ACHN (cell line): ENCODE measurements at places on chromosomes 2 and 18.

GRCh38 chr18:45874491-45875184 is 49.2 kb downstream of the SIGLEC15 start:
- no peak for DNase-seq

GRCh38 chr18:74113711-74114110 is 33.9 kb downstream of the FBXO15 start:
- DNase-seq = no peak

DNA sequence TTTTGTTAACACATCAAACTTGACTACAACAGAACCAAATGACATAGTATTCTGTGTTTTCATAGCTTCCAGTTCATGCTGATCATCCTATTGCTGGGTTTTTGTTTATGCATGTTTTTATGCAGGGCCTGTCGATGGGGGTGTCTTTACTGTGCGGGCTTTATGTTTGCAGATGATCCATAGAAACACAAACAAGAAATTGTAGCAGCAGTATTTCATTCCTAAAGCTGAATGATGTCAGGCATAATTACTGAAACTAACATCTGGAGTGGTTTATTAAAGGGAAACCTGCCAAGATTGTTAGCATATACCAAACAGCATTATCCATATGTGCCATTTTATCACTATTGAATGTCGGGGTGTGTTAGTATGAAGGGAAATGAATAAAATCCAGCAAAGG is 129.7 kb downstream of the PTPRM start:
- no peak for DNase-seq

DNA sequence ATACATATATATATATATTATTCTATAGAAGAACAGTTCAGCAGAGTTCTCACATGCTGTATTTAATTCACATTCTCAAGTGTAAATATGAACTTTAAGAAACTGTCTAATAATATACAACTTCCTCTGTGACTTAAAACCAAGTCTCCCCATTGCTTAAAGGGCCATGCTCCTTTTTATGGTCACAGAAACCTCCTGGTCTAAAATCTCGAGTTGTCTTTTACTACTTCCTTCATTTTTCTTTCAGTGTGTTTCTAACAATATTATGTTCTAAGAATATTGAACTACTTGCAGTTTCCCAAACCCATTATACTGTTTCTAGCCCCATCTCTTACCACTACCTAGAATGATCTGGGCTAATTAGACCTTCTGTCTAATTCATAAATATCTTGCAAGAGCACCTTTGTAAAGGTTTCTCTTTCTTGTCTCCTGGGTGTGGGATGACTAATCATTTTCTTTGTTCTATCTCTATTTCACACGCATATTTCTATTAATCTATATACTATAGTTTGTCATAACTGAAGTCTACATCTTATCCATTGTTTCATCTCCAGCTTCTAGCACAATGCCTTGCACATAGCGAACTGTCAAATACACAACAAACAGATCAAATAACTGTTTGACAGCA is 48.8 kb downstream of the ERBB4 start:
- DNase-seq = no peak

DNA sequence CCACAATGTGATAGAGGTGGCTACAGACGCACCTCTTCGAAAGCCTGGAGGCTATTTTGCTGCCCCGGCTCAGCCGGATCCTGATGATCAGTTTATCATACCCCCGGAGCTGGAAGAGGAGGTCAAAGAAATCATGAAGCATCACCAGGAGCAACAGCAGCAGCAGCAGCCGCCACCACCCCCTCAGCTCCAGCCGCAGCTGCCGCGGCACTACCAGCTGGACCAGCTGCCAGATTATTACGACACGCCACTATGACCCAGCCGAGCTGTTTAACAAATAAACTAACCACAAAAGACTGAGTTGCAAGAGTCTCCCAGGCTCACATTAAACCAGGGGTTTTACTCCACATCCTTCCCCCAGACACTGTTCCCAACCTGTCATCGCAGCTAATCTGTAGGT is 263.8 kb downstream of the PHLPP1 start:
- DNase-seq = no peak

DNA sequence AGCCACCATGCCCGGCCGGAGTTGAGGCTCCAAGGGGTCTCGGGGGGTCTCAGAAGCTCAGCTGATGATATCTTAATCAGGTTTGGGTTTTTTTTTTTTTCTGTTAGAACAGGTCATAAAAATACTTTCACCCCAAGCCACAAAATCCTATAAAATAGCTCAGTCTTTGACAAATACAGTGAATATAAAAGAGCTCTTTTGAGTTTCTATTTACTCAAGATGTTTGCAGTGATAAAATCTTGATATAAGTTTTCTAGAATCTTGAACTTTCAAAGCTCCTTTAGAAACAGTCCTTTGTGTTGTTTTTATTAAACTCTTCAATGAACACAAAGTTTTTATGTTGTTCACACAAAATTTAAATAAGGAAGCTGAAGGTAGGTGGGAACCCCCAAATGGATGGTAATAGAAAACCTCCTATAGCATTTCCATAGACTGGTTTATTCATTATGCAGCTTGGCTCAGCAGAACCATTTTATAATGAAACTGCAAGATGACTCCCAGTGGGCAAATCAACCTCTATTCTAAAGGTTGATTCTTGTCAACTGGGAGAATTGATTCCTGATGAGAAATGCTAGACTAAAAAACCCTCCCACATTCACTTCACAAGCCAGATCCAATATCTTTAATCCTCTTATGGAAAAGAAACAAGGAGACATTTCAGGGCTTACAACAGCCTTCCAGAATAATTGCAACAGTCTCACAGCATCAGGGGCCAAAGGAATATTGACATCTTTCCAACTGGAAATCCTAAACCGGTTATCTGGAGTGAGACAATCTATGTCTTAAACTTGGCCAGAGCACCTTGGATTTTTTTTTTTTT is 13.6 kb upstream of the NARS1 start:
- DNase-seq = no peak

DNA sequence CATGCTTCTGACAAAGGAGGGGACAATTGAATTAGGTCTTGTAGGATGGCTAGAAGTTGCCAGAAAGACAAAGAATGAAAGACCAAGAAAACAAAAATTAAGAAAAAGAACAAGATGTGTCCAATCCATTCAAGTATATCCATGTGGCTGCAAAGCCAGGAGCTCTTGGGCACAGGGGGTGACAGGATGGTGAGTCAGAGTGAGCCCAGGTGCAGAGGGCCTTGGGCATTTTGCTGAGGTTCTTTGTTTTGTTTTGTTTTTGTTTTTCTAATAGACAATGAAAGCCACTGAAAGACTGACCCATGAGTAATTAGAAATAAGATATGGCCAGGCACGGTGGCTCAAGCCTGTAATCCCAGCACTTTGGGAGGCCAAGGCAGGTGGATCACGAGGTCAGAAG is 104.6 kb upstream of the KLHL29 start:
- DNase-seq = no peak

- DNase-seq = peak; percentile 83
Measured at GRCh38 chr2:11342551-11343367, 1.7 kb downstream of the ROCK2 start.

- no peak for DNase-seq
Measured at GRCh38 chr18:10926621-10927161, 222.7 kb downstream of the PIEZO2 start.

DNA sequence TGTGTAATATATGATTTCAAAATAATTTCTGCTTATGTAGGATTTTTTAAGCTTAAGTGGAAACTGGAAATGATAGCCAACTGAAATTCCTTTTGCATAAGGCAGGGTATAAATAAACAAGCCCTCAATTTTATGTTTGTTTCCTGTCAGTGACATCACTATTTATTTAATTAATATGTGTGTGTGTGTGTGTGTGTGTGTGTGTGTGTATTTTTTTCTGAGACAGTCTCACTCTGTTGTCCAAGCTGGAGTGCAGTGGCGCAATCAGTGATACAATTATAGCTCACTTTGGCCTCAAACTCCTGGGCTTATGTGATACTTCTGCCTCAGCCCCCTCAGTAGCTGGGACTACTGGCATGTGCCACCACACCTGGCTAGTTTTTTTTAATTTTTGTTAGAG is 29.3 kb upstream of the CYP20A1 start:
- no peak for DNase-seq

GRCh38 chr2:215104226-215104625 is 34.2 kb downstream of the ABCA12 start:
- no peak for DNase-seq

- DNase-seq = no peak
Measured at GRCh38 chr2:20391951-20392699, 41.5 kb upstream of the PUM2 start.

GRCh38 chr2:34734042-34734441 is 1134.9 kb upstream of the FAM98A start:
- DNase-seq = no peak

GRCh38 chr2:64035072-64035942 is 16.1 kb upstream of the VPS54 start:
- no peak for DNase-seq

DNA sequence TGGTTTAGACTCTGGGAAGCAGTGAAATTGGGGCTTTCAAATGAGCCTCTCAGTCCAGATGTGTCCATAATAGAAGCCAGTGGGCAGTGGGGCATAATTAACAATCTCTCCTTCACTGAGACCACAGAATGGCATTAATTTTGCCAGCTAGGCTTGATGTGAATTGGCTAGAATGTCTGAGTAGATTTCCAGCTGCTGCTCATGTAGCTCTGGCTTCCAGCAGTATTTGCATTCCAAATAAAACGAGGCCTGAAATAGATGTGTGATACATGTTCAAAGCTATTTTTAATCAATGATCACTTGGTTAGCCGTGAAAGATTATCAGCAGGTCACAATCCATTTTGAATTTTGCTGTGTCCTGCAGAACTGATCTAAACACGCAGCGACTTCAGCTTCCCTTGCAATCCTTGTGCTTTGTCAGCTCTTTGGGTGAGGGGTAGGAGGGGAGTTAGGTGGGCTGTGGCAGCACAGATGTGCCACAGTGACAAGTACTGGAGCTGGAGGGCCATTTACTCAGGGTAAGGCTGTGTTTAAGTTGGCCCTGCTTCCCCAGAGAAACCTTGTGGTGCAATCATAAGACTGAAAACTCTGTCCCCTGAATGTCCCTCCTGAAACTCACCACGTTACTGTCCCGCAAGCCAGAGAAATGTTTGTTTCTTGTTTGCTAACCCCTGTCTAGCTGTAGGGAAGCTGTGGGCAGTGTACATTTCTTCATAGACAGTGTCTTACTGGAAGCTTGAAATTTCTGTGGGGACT is 56.9 kb upstream of the TMEM178A start:
- no peak for DNase-seq

DNA sequence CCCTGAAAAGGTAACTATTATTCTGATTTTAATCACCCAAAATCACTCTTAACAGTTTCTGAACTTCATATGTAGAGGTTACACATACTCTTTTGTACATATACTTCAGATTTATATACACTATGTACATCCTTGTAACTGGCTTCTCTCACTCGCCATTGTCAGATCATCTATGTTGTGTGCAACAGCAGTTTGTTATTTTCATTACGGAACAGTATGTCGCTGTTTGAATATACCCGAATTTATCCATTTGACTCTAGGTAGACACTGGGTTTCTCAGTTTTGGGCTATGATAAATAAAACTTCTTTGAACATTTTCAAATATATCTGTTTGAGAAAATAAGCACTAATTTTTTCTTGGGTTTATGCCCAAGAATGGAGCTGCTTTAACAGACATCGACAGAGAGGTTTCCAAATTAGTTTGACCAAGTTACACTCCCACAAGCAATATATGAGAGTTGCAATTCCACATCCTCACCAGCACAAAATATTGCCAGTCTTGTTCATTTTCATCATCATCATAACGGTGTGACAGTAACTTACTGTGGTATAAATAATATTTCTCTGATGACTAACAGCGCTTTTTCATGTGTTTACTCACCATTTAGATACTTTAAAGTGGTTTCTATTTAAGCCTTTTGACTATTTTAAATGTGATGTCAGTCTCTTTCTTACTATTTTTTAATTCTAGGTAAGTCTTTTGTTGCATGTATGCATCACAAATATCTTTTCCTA is 80.9 kb downstream of the SMC6 start:
- DNase-seq = peak; percentile 3

DNA sequence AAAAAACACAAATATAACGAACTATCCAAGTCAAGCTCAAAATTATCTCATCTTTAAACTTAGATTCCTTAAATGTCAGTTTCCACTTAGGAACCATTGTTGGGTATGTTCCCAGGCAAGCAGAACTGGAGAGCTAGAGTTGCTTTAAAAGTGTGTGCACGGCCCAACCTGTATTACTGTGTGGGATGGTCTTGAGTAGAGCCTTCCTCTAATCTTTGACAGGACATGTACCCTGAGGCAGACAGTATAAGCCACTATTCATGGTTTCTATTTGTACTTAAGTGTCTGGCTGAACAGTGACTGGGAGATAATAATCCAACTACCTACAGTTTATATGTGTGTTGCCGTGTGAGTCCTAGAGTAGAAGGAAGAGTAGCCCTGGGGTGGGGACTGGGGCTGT is 239.7 kb downstream of the GPD2 start:
- no peak for DNase-seq

DNA sequence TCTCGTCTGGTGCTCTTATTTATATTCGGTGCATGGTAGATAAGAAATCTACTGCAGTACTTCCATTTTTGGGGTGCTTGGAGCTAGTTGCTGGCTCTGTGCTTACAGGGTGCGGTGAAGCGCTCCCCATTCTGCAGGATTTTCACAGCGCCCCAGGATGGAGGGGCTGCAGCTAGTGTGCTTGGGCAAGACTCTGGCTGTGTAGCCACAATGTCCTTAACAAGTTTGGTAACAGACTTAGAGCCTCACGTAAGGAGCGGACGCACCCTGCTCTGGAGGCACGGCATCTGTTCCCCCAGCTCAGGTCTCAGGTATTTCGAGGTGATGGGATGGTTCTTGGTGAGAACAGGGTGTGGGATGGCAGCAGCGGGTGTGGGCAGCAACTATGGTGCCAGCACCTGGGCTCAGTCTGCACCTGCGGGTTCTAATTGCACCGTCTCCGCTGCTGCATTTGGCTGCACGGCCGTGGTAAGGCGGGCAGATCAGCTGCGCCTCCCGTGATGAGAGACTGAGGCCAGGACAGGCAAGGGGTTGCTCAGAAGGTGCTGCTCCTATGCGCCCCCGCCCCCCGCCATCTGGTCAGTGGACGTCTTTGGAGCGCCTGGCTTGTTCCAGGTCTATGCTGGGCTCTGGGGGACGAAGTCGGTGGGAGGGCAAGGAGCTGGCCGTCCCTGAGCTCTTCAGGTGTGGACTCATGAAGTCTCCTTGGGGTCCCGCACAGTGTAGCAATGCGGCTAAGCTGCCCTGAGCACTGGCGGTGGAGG is 20.1 kb upstream of the ALLC start:
- no peak for DNase-seq

DNA sequence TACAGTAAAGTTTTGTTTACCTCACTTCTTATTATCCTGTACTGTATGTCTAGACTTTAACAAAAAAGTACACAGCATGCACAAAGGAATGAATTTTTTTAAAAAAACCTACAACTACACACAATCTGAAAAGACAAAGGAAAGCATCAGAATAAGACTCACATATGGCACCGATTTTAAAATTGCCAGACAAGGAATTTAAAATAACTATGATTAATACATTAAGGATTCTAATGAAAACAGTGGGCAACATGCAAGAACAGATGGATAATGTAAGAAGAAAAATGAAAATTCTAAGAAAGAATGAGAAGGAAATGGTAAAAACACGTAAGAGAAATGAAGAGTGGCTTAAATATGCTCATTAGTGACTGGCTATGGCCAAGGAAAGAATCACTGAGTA is 638.2 kb downstream of the FBXO15 start:
- no peak for DNase-seq

- DNase-seq = no peak
Measured at GRCh38 chr2:239606741-239607516, 206.1 kb upstream of the HDAC4 start.
